ENCODE measurements at places on chromosomes 7 and 10.

GRCh38 chr10:113261611-113262091 lies 291.2 kb upstream of the HABP2 start:
- no peak for DNase-seq

DNA sequence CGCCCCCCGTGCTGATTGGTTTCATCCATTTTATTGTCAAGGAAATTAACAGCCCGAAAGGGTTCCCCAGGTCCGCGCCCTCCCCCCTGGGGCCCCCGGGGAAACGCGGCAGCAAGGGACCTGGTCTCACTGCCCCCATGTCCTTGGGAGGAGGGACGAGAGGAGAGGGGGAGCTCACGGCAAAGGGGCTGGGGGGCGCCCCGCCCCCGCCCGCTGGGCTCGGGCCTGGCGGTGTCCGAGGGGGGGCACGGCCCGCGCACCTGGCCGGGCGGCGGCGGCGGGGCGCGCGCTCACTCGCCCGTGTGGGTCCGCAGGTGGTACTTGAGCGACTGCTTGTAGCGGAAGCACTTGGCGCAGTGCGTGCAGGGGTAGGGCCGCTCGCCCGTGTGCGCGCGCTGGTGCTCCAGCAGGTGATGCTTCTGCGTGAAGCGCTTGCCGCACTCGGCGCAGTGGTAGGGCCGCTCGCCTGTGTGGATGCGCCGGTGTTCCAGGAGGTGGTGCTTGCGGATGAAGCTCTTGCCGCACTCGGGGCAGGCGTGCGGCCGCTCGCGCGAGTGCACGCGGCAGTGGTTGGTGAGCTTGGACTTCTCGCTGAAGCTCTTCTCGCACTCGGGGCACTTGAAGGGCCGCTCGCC lies 29.3 kb downstream of the ZNF777 start:
- no peak for DNase-seq

DNA sequence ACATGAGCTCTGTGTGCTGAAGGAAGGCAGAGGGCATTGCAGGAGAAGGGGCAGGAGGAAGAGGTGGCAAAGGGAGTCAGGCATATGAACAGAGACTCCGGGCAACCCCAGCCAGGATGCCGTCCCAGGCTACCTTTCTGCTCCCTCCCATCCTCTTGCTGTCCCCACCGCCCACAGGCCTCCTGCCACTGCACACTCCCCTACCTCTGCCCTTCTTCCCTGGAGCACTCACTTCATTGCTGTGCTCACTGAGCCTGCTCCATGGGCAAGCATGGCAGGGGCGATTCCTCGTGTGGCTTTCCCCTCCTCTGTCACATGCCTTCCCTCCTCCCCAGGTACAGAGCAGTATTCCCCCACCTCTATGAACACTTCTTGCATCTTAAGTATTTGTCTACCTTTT lies 93.4 kb downstream of the FANK1 start:
- no peak for DNase-seq

GRCh38 chr7:100413889-100414288 lies 14.6 kb downstream of the ZCWPW1 start:
- DNase-seq = no peak

GRCh38 chr7:136509466-136509865 lies 359.0 kb upstream of the CHRM2 start:
- no peak for DNase-seq

GRCh38 chr10:62538606-62539005 lies 164.4 kb downstream of the ZNF365 start:
- no peak for DNase-seq

Data from stimulated activated CD8-positive, alpha-beta memory T cell treated with anti-CD3 and anti-CD28 coated beads, Interleukin-15, amount 100 ng/mL, for 1 hour (primary cell).